ENCODE measurements at places on chromosomes 6 and 20. TPM values are rescaled to one million over a fixed set of nuclear protein-coding genes. Genes with fewer than 3 reads are reported as not detected.
A peak's percentile ranks its signal among the peaks of the same experiment; 100 is the strongest.

DNA sequence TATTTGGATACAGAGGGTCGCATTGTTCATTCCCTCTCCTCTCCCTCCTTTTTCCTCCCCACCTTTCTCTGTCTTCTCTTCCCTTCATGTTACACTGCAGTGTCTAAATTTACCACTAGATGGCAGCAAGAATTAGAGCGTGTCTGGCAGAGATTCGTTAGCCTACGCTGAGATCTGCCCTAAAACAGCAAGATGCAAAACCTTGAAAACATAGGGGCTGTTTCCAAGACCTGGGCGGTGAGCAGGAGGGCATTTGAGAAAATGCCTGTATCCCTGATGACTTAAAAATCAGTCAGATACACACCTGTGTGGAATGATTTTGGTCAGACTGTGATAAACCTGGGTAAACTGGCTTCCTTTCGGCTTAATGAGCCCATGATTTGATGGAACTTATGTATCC, 101.5 kb upstream of the ISM1 start:
- DNase-seq = peak; percentile 66

GRCh38 chr6:71364889-71365542, 76.4 kb downstream of the OGFRL1 start:
- no peak for DNase-seq

GRCh38 chr6:166921570-166921969, 34.8 kb downstream of the RNASET2 start:
- DNase-seq = no peak

DNA sequence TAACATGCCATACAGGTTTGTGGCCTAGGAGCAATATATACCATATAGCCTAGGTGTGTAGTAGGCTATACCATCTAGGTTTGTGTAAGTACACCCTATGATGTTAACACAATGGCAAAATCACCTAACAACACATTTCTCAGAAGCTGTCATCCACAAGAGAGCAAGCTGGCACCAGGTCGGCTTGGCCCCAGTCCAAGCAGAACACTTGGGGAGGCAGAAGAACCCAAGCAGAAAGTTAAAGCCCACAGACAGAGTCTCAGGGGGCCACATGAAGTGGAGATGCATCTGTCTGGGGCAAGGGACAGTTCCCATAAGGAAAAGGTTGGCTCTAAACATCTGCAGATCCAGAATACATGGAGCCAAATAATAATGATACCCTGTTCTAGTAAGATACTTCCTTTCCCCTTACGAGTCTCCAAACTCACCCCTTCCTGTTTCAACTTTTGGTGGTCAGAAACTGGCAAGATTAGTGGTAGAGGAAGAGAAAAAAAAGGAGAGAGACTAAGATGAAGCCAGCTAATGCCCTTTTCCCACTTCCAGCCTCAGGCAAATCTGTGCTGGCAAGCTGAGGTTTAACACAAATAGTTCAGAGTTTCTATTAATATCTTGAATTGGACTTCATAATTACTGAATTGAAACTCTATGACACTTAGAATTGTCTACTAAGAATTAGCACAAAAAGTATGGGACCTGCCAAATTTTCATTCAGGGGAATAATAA, 29.5 kb downstream of the TCF21 start:
- no peak for DNase-seq

DNA sequence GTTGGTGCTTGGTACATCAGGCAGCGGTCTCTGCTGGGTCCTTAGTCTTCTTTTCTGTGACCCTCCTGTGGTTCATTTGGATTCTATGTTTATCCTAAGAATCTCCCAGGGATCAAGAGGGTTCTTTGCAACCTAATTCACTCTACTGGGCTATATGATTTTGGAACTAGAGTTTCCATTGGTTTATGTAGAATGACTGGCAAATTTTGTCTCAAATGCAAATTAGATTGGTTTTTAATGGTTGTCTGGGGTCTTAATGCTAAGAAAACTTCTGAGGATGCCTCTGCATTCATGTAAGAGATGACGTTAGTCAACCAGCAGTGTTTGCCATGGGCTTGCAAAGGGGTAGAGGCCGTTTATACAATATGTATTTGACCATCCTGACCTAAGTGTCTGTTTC, 129.8 kb upstream of the ZFP64 start:
- DNase-seq = no peak

DNA sequence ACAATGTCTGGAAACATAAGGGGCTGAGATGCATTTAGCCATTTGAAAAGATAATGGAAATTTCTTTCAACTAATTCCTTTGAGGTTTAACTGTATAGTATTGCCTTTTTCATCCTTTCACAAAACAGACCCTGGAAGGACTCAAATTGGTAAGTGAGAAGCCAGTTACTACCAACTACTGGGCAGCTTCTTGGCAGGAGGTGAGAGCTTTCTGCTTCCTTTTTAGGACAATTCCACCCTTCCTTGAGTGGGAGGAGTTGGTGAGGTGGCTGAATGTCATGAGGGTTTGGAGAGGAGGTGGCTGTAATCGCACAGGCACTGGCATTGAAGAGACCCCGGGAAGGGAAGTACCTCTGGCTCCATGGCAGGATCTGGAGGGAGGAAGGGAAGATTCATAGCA, 341.1 kb downstream of the NRN1 start:
- no peak for DNase-seq

DNA sequence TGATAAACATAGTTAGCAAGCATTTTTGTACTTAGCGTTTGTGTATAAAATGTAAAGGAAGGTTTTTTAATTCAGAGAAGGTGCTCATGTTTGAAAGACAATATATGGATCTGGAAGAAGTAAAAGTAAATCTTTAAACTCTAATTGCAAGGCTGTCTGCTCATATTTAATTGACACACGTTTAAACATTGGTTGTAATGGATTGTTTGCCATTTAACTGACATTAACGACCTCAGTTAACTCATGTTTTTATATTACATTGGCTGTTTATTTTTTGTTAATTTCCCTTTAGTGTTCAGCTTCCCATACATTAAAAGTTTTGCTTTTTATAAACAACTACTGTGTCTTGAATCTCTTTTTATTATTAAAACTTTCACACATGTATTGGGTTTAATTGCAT, 208.1 kb downstream of the ARID1B start:
- no peak for DNase-seq

DNA sequence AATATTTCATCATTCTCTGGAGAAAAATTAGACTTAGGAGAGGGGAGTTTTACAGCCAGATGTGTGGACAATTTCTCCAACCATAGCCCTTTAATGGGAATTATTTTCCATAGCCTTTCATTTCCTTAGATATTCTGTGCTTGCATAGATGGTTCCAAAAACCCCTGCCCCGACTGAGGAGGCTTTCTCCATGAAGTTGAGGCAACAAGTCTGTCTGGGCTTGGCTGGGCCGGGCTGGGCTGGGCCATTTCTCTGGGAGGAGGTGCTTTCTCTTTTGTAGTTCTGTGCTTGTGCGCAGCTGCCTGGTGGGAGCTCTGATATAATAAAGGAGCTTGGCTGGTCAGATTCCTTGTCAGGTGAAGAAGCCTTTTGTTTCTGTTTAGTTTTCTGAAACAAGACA, 71.4 kb downstream of the SOBP start:
- peak; percentile 12 for DNase-seq

DNA sequence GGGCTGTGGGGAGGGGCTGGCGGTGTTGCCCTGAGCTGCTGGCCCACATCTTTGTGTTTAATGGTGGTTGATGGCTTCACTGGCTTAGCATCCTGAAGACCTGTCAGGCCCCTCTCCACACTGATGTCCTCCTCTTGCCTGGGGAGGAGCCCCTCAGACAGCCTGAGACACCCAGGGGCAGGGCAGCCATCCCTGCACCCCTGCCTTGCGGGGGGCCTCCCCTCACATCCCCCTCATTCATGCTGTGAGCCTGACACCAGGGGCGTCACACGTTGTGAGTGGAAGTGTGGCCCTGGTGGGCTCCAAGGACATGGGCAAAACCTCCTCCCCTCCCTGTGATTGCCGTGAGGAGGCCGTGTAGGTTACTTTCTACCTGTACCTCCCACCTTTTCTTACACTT, 152.7 kb downstream of the DTNBP1 start:
- no peak for DNase-seq

GRCh38 chr6:158536084-158536890, 23.6 kb upstream of the TMEM181 start:
- DNase-seq = peak; percentile 77

- no peak for DNase-seq
Measured at GRCh38 chr6:119379809-119380208, 30.2 kb upstream of the MAN1A1 start.

DNA sequence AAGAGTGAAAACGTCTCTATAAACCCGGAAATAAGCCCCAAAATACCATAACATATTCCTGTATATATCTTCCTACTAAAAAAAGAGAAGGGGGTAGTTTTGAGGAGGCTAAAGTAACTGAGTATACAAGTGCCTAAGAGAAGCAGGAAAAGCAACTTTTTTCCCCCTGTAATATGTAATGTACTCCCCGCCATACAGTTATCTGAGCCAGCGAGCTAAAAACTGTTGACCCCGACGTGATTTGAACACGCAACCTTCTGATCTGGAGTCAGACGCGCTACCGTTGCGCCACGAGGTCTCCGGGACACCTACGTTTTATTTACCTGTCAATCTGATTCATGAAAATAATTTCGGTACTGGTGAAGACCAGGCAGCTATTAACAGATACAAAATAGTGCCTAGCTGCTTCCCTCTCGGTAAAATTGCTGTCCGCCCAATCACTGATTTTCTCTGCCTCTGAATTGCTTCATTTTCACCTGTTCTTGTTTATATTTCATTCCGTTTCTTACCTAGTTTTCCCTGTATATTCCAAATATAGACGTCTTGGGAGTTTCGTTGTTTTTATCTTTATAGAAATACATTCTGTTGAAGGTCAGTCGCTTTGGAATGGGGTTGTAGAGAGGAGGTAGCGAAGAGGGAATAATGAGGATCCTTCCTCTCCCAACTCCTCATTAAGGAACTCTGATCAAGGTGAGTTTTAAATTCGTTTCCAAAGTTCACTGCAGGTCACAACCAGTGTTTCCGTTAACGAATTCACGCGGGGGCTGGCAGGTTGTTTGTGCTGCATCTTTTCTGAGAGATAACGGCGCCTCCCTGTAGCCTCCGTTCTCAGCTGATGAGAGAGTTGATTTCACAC, 33.6 kb upstream of the BTN3A2 start:
- DNase-seq = peak; percentile 20

DNA sequence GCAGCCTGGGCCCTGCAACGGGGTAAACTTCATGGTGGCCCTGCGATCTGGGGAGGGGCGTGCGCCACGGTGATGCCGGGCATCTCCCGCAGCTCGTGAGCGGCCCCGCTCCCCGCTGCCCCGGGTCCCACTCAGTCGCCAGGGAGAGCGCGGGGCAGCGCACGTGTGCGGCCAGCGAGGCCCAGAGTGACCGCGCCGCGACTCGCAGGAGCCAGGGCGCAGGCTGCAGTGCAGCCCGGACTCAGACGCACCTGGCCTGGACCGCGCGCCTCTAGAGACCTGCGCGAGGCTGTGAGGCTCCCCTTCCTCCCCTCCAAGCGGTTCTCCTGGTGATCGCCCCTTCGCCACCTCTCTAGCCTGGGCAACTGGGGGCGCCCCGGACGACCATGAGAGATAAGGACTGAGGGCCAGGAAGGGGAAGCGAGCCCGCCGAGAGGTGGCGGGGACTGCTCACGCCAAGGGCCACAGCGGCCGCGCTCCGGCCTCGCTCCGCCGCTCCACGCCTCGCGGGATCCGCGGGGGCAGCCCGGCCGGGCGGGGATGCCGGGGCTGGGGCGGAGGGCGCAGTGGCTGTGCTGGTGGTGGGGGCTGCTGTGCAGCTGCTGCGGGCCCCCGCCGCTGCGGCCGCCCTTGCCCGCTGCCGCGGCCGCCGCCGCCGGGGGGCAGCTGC, 652 bp downstream of the BMP6 start:
- no peak for DNase-seq

DNA sequence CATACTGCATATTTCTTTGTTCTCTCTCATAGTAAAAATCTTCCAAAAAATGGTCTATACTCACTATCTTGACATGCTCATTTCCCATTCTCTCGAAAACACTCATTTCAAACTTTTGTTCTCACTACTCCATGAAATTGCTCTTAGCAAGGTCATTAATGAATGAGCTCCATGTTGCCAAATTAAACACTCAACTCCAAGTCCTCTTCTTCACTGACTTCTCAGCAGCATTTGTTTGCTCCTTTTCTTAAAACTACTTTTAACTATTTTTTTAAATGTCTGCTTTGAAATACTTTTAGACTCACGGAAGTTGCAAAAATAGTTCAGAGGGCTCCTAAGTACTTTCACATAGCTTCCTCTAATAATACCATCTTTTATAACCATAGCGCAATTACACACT, 274.0 kb upstream of the PREP start:
- no peak for DNase-seq

- no peak for DNase-seq
Measured at GRCh38 chr6:120279466-120280167, 930.1 kb upstream of the MAN1A1 start.

GRCh38 chr6:2655844-2656433, 94.8 kb downstream of the MYLK4 start:
- DNase-seq = no peak

DNA sequence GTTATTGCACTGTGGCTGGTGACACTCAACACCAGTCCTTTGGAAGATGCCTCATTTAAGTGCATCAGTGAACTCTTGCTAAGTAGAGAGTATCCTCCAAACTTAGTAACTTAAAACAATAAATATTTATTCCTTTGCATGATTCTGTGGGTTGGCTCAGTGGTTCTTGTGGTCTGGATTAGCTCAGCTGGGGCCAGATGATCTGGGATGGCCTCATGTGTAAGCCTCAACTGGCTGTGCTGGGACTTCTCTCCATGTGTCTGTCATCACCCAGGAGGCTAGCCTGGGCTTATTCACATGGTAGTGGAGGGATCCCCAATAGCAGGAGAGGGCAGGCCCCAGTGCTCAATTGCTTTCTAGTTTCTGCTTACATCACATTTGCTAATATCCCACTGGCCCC, 8.3 kb downstream of the LRRN4 start:
- no peak for DNase-seq

- no peak for DNase-seq
Measured at GRCh38 chr6:46808806-46809205, 15.6 kb downstream of the MEP1A start.

- no peak for DNase-seq
Measured at GRCh38 chr6:28900577-28901256, 23.1 kb downstream of the TRIM27 start.

GRCh38 chr20:44041001-44041400, 126.3 kb downstream of the TOX2 start:
- DNase-seq = no peak

- DNase-seq = peak; percentile 19
Measured at GRCh38 chr6:143839196-143839595, 3.9 kb upstream of the LTV1 start.

- no peak for DNase-seq
Measured at GRCh38 chr6:54846243-54846856, at the start of gene FAM83B. Gene FAM83B (plus strand): TSS chr6:54846771. CDS start chr6:54870247, 23,476 bp downstream.

DNA sequence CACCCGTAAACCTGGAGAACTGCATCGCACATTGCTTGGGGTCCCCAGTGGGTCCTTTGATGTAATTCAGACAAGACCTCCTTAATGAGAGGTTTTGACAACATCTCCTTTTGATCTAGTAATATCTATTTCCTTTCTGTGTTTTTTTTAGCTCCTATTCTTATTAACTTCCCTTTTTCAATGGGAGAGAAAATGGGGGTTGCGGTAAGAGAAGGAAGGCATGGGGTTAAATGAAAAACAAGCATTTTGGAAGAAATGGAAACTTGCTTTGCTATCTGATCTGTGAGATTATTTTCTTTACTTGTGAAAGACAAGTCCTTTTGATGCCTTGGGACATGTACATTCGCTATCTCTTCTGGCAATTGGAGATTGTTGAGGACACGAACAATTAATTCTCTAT, 418.6 kb upstream of the MAN1A1 start:
- DNase-seq = no peak

Gene AAR2
- 27.7 TPM for total RNA-seq

Gene ZC2HC1B
- not detected for total RNA-seq

Gene MICB
- 30.7 TPM for total RNA-seq

Gene GJA10
- total RNA-seq = not detected

Gene TTBK1
- total RNA-seq = not detected

Gene PLCB1
- total RNA-seq = 19.0 TPM

Gene EDN1
- total RNA-seq = 2.9 TPM

Gene CALHM5
- 7.7 TPM for total RNA-seq

Data from fibroblast of villous mesenchyme (primary cell).